ENCODE measurements at places on chromosomes 2 and 18. TPM values are rescaled to one million over a fixed set of nuclear protein-coding genes. Genes with fewer than 3 reads are reported as not detected.
A peak's percentile ranks its signal among the peaks of the same experiment; 100 is the strongest.

GRCh38 chr18:70107091-70107490 lies 98.4 kb downstream of the RTTN start:
- DNase-seq: no peak

GRCh38 chr2:11357428-11357972 lies 13.1 kb upstream of the ROCK2 start:
- peak; percentile 94 for DNase-seq

DNA sequence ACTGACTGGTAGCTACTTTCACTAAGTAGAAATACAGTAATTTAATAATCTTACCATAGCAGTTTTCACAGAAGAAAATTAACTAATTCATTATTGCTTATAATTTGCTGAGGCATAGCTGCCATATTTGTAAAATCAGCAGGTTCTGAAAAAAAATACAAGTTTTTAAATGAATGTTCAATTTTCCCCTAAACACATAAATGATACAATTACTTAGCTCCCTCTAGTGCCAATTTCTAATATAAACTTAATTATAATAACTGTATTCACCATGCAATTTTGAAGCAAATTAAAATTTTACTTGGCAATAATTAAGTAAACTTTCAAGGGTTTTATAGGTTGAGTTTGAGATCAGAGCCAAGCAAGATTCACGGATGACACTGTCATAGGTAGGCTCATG lies 1321.6 kb upstream of the ACVR2A start:
- no peak for DNase-seq

- no peak for DNase-seq
These were observed 312.4 kb downstream of the PLCL1 start for GRCh38 chr2:198116756-198117155.

- no peak for DNase-seq
These were observed 41.2 kb downstream of the COMMD1 start for GRCh38 chr2:61946666-61947065.

- no peak for DNase-seq
These were observed 186.6 kb downstream of the C1D start for GRCh38 chr2:67876176-67876575.

DNA sequence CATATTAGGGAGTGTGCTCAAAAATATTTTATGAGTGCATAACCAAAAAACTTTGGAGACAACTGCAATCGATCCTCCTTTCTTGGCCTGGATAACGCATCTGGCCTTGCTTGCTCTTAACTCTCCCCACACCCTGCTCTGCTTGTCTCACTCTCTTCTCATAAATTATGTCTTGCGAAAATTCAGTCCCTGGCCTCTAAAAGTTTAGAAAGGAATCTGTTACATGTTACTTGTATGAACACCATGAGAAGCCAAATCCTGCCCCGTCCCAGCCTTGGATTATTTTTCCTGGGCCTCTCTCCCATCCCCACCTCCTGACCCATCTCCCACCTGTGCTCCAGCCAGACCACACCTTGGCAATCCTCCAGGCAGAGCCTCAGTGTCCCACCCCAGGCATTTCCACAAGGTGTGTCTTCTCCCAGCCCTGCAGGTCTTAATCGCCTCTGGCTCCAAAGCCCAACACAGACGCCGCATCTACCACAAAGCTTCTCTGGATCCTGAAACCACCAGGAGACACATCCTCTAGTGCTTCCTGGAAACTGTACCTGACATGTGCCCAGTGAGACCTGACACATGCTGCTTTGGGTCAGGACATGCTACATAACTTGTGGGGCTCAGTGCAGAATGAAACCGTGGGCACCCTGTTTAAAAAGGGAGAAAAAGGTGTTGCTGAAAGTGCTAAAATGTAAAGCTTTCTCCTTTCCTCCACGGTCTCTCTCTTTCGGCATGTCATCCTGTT lies 99.6 kb upstream of the ST3GAL5 start:
- DNase-seq: no peak

- DNase-seq: no peak
These were observed 257.8 kb upstream of the STON1 start for GRCh38 chr2:48272199-48272598.

DNA sequence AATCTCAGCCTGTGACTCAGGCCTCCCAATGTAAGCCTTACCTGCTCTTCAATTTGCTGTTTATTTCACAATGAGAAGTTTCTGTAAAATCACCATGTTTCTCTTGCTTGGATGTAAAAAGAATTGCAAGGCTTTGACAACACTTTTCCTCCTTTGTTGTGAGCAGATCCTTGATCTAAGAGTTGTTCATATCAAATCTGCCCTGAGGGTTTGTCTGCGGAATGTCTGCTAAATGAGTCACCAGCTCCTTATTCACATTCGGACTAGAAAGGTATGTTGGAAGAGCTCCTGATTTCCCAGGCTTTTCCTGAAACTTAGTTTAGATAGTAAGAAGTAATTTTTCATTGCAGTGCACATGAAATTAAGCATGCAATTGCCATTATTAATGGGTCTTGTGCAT lies 268.2 kb upstream of the TCF4 start:
- peak; percentile 49 for DNase-seq

DNA sequence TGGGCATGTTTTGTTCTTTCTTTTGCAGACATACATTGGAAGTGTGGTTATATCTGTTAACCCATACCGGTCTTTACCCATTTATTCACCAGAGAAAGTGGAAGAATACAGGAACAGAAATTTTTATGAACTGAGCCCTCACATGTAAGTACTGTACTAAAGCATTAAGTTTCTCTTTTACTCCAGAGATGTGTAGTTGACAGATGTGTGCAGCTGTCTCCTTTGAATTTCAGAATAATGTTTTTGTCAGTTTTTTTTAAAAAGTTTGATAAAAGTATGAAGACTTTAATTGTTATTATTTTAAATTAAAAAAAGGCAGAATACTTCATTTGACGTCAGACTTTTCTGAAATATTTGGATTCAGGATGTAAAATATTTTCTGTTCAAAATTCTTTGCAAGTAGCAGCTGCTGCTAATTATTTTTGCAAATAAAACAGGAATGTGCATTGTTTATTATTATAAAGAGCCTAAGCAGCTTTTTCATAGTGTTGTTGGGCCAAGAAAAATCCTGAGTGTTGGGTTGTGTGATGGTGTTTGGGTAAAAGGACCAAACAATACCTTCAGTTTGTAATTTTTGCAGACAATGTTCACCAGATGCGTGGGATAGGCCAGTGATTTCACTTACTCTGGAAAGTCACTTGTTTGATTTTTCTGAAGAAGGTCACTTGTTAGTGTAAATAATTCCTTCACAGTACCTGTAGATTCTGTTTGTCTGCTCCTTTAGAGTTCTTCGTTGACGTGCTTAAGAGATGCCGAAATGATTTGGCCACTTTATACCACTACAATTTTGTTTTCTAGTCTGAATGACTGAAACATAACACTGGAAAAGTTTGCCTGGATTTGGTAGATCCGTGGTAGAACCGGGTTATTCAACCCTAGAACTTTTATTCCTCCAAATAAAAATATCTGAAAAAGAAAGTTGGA lies 51.1 kb downstream of the MYO1B start:
- DNase-seq: no peak

The ACAA2 gene
- 207 TPM for total RNA-seq

The UPP2 gene
- total RNA-seq: not detected

The CPS1 gene
- 1.2 TPM for total RNA-seq

The CCDC141 gene
- 16.6 TPM for total RNA-seq

The IL18R1 gene
- total RNA-seq: not detected
